ENCODE measurements at places on chromosomes 16 and 17. TPM values are rescaled to one million over a fixed set of nuclear protein-coding genes. Genes with fewer than 3 reads are reported as not detected.
A peak's percentile ranks its signal among the peaks of the same experiment; 100 is the strongest.

GRCh38 chr17:80805032-80805751 lies 186.4 kb upstream of the CHMP6 start:
- H3K4me3 ChIP-seq, result no peak overlapping the region
- peaks cover 16% of the 10 kb centered on the region for H3K36me3 ChIP-seq
- no peak for DNase-seq
- H3K27ac ChIP-seq, result no peak overlapping the region
- no peaks in the 10 kb centered on the region for H3K27me3 ChIP-seq

DNA sequence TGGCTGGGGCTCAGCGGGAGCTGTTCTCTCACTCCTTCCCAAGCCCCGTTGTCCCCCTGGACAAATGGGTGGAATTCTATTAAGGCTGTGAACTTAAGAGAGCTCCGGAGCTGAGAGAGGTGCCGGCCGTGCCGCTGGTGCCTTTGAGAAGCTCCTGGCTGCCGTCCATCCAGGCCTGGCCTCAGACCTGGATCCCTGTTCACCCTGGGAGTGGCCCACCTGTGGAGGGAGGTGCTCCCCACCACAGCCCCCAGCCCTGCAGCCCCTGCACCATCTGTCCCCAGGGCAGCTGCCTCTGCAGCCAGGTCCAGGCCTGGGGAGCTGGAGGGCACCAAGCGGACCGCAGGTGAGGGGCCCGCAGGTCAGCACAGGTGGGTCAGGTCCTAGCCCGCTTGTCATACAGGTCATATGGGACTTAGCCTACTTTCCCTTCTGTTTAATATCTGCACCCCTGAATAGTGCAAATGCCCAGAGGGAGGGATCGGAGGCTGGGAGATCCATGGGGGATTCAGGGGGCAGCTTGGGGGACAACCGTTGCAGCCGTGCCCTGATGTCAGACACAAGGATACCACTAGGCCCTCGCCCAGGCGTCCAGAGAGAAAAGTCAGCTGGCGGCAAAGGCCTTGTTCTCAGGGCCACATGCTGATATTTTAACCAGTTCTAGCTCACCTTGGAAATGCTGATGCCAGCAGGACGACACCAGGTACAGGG lies 15.2 kb upstream of the METRNL start:
- no peaks in the 10 kb centered on the region for H3K4me1 ChIP-seq
- H3K27me3 ChIP-seq, result peaks cover 7% of the 10 kb centered on the region
- no peak overlapping the region for H3K4me3 ChIP-seq
- H3K36me3 ChIP-seq, result no peaks in the 10 kb centered on the region

DNA sequence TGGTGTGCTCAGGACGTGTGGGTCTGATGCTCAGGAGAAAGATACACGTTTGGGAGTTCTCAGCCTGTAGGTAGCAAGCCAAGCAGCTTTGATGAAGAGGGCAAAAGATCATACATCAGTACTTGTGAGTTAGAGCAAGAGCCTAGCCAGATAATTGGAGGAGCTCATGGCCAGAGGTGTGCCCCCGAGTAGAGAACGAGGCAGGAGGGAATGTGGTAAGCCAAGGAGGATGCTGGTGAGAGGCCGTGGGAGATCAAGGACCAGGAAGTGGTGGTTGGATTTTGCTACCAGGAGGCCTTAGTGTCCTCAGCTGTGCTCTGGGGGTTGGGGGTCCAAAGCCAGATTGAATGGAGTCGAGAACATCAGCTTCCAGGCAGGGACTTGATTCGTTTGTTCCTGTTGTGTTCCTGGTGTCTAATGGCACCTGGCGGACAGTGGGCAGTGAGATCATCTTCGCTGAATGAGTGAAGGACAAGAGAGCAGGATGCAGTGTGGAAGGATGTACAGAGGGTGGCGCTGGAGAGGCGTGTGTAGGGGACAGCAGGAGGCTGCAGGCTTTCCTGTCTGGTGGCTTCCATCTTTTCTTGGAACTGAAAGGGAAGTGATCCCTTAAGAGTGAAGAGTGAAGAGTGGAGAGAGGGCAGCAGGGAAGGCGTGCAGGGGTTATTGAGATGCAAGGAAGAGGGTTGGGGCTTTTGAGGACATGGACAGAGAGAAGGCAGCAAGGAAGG lies 11.6 kb downstream of the FBXL19 start:
- H3K36me3 ChIP-seq, result peaks cover 16% of the 10 kb centered on the region
- H3K27me3 ChIP-seq, result no peaks in the 10 kb centered on the region
- H3K4me1 ChIP-seq, result no peaks in the 10 kb centered on the region
- H3K4me3 ChIP-seq, result no peak overlapping the region
- no peak for DNase-seq

DNA sequence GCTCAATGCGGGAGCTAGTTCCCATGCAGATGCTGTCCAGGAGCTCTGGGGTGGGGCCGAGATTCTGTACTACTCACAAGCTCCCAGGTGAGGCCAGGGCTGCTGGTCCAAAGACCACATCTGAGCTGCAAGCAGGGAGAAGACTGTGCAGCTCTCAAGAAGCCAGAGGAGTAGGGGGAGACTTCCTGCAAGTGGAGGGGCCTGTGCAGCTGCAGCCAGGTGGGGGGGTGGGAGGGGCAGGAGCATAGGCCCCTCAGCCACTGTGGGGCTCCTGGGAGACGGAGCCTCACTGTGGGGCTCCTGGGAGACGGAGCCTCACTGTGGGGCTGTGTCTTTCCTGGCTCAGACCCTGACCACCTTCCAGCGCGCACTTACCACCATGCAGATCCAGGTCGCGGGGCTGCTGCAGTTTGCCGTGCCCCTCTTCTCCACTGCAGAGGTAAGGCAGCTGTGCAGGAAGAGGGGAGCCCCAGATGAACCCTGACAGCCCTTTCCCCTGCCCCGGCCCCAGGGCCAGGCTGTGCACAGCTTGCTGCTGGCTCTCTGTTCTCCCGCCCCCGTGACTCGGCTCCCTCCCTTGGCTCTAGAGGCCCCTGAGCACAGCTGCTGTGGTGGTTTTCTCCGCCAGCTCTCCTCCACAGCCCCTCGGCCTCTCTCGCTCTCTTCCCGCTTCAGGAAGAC lies 24.3 kb upstream of the DNAI2 start:
- no peak for DNase-seq
- H3K27me3 ChIP-seq, result peaks cover 19% of the 10 kb centered on the region
- H3K4me3 ChIP-seq, result no peak overlapping the region
- H3K4me1 ChIP-seq, result no peaks in the 10 kb centered on the region

DNA sequence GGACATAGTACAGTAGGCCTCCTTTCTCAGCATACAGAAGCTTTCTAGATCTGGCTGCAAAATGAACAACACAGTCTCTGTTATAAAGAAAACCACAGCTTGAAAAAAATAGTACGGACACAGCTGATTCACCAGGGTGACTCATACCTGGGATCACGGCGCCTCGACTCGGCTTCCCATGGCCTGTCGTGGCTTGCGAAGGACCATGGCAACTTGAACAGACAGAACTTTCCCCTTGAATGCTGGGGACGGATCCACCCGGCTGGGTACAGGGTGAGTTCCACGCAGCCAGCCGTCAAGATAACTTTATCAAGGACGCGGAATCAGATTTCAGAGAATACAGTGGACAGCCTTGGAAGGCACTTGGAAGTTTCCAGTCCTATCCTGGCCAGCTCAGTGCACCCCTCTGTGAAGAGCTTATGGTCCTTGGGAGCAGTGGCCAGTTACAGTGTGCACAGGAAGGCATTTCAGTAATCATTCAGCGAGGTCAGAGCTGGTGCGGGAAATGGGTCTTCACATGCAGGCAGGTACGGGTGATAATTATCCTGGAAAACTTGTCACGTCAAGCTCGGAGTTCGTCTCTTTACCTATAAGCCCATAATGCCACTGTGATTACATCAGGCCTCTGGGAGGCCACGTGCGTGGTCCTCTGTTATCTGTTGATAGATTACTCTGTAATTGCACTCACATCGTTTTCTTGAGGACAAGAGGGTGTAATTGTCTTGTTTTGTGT lies 57.9 kb upstream of the MAF start:
- DNase-seq, result no peak
- H3K4me1 ChIP-seq, result peaks cover 14% of the 10 kb centered on the region
- no peak overlapping the region for H3K4me3 ChIP-seq
- no peaks in the 10 kb centered on the region for H3K27me3 ChIP-seq

DNA sequence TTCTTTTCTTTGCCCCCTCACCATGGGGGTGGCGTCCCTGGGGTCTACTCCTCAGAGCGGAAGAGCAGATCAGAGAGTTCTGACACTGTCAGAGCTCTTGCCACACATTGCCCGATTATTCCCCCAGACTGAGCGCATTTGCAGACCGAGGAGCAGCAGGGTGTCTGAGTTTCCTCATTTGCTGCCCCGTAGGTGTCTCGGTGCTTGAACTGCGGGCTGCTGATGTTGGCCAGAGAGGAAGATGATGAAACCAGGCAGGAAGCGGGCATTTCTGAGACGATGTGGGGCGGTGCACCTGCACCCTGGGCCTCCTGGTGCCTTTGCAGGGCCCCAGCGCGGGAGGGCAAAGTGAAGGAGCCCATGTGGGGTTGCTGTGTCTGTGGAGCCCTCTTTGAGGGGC lies 55.2 kb downstream of the ARSG start:
- H3K36me3 ChIP-seq, result no peaks in the 10 kb centered on the region
- no peak for DNase-seq
- H3K4me3 ChIP-seq, result no peak overlapping the region
- peaks cover 4% of the 10 kb centered on the region for H3K27me3 ChIP-seq
- H3K4me1 ChIP-seq, result no peaks in the 10 kb centered on the region
- no peak overlapping the region for H3K27ac ChIP-seq

- no peak overlapping the region for H3K4me3 ChIP-seq
- peak; percentile 38 for DNase-seq
- H3K27me3 ChIP-seq, result no peaks in the 10 kb centered on the region
- no peaks in the 10 kb centered on the region for H3K36me3 ChIP-seq
Measured at GRCh38 chr16:22077700-22078313, 14.5 kb upstream of the VWA3A start.

GRCh38 chr17:30975042-30975820 lies 4.4 kb downstream of the RNF135 start:
- no peak overlapping the region for H3K4me3 ChIP-seq
- peaks cover 12% of the 10 kb centered on the region for H3K36me3 ChIP-seq
- H3K27me3 ChIP-seq, result no peaks in the 10 kb centered on the region
- DNase-seq, result no peak
- no peak overlapping the region for H3K27ac ChIP-seq

DNA sequence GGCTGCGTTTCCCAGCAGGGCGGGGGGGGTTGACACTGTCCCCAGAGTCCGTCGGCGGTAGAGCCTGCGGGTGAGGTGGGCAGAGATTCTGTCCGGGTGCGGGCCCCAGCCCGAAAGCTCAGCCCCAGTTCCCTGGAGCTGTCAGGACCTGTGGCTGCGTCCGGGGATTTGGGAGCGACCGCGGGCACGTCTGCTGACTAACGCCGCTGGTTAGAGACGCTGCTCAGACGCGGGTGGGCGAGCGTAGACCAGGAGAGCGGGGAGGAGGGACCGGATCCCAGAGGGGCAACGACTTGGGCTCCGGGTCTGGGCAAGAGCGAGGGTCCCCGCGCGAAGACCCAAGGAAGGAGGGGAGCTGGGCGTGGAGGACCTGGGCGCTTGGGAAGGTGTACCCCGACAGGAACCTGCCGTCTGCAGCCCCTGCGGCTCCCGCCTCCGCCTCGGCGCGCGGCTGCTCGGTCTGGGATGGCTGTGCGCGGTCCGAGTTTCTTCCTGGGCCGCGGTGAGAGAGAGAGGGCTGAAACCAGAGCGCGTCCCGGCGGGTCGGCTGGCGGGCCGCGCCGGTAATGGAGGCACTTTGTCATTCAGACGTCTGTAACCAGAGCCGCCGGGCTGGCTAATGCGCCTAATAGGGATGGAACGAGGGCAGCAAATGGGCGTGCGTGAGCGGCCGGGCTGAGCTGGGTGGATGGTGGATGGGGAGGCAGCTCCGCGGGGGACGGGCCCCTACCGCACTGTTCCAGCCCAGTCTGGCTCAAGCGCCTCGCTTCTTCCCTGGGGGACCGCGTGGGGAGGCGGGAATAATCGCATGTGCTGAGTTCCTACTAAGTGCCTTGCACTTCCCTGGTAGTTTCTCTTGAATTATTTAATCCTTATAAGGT lies 2.3 kb downstream of the NGFR start:
- peak; percentile 44 for DNase-seq
- no peaks in the 10 kb centered on the region for H3K36me3 ChIP-seq
- H3K4me3 ChIP-seq, result peak overlapping the region; percentile 62
- peak overlapping the region; percentile 37 for H3K27ac ChIP-seq
- peaks cover 6% of the 10 kb centered on the region for H3K4me1 ChIP-seq
- H3K27me3 ChIP-seq, result peaks cover 85% of the 10 kb centered on the region

DNA sequence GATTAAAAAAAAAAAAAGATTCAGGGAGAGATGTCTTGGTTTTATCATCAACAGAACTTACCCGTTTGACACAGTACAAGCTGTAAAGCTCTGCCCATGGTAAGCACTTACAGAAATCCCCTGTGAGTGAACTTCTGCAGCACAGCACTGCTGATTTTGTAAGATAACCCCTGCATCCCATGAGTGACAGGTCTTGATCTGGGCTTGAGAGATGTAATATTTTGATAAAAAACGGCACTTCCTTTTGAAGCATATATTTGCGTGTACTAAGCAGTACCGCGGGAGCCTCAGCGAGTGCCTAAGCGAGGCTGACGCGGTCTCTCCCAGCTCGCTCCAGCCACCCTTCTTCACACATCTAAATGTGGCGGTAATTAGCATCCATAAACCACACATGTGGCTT lies 50.5 kb downstream of the IKZF3 start:
- DNase-seq, result no peak
- no peak overlapping the region for H3K4me3 ChIP-seq
- H3K4me1 ChIP-seq, result peaks cover 21% of the 10 kb centered on the region
- peaks cover 7% of the 10 kb centered on the region for H3K27me3 ChIP-seq
- H3K27ac ChIP-seq, result no peak overlapping the region

- no peak overlapping the region for H3K27ac ChIP-seq
- peak overlapping the region; percentile 65 for H3K4me3 ChIP-seq
- DNase-seq, result peak; percentile 15
- no peaks in the 10 kb centered on the region for H3K36me3 ChIP-seq
- H3K4me1 ChIP-seq, result peaks cover 6% of the 10 kb centered on the region
Measured at GRCh38 chr16:46632778-46633733, 11.9 kb upstream of the SHCBP1 start.

- no peaks in the 10 kb centered on the region for H3K36me3 ChIP-seq
- peaks cover 5% of the 10 kb centered on the region for H3K27me3 ChIP-seq
- peaks cover 11% of the 10 kb centered on the region for H3K4me1 ChIP-seq
Measured at GRCh38 chr17:82301916-82302567, 15.4 kb downstream of the CD7 start.

- no peak overlapping the region for H3K4me3 ChIP-seq
- DNase-seq, result no peak
- no peaks in the 10 kb centered on the region for H3K36me3 ChIP-seq
- H3K4me1 ChIP-seq, result no peaks in the 10 kb centered on the region
- no peak overlapping the region for H3K27ac ChIP-seq
Measured at GRCh38 chr16:20984019-20984418, 83.4 kb downstream of the LYRM1 start.

- H3K27ac ChIP-seq, result no peak overlapping the region
- H3K4me1 ChIP-seq, result peaks cover 2% of the 10 kb centered on the region
- H3K4me3 ChIP-seq, result no peak overlapping the region
- H3K36me3 ChIP-seq, result peaks cover 5% of the 10 kb centered on the region
- no peak for DNase-seq
- peaks cover 30% of the 10 kb centered on the region for H3K27me3 ChIP-seq
Measured at GRCh38 chr17:44925731-44926697, 10.7 kb upstream of the GFAP start.

Gene SYNGR3
- total RNA-seq, result 3.3 TPM

Gene FZD2
- 73.6 TPM for total RNA-seq

Gene BIRC5
- 30.0 TPM for total RNA-seq

Gene FOXN1
- total RNA-seq, result 0.07 TPM

Gene USP43
- total RNA-seq, result 9.7 TPM

Gene OR3A2
- not detected for total RNA-seq

Gene LRRC75A
- 9.7 TPM for total RNA-seq

Gene CD7
- total RNA-seq, result 0.31 TPM

All from progenitor cell of endocrine pancreas (in vitro differentiated cells).